Melanocyte of skin (primary cell): ENCODE measurements at places on chromosomes 1 and 21. TPM values are rescaled to one million over a fixed set of nuclear protein-coding genes. Genes with fewer than 3 reads are reported as not detected.

POU2F1 gene
- 10.0 and 13.4 TPM in 2 replicates for total RNA-seq

TFF2 gene
- not detected in 2 replicates for total RNA-seq

TMIGD3 gene
- 0.34 and 1.1 TPM in 2 replicates for total RNA-seq

ITLN1 gene
- not detected in 2 replicates for total RNA-seq

NBPF6 gene
- total RNA-seq = 0.15 and 0.33 TPM in 2 replicates

TMPRSS3 gene
- not detected in 2 replicates for total RNA-seq
